ENCODE measurements at places on chromosomes 13 and 19.

DNA sequence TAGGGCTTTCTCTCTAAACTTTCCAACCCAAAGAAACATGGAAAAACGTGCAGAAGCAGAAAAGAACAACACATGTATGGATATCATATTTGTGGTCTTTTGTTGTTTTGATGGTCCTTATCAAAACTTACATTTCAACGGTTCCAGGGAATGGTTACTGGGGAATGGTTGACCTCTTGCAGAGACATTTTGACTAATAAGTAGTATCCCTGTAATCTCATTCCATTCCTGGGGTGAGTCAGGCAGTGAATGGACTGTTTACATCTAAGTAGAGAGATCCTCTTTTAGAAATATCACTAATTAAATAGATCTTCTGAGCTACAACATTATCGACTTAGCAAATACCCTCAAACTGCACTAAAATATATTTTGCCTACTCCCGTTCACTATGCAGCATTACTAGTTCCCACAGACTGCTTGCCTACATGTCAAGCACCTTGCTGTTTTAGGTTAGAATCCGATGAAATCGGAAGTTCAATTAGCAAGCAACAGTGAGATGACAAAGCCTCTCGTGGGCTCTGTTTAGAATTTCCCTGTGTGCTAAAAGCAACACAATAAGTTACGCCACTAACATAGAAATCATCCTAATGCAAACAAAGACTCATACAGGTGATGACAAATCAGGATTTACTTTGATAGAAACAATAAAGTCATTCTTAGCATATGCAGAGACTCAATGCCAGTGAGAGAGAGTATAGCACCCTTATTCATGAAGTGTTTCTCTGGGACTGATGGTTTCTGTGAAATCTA, 797.7 kb upstream of the ARGLU1 start:
- DNase-seq, result no peak

DNA sequence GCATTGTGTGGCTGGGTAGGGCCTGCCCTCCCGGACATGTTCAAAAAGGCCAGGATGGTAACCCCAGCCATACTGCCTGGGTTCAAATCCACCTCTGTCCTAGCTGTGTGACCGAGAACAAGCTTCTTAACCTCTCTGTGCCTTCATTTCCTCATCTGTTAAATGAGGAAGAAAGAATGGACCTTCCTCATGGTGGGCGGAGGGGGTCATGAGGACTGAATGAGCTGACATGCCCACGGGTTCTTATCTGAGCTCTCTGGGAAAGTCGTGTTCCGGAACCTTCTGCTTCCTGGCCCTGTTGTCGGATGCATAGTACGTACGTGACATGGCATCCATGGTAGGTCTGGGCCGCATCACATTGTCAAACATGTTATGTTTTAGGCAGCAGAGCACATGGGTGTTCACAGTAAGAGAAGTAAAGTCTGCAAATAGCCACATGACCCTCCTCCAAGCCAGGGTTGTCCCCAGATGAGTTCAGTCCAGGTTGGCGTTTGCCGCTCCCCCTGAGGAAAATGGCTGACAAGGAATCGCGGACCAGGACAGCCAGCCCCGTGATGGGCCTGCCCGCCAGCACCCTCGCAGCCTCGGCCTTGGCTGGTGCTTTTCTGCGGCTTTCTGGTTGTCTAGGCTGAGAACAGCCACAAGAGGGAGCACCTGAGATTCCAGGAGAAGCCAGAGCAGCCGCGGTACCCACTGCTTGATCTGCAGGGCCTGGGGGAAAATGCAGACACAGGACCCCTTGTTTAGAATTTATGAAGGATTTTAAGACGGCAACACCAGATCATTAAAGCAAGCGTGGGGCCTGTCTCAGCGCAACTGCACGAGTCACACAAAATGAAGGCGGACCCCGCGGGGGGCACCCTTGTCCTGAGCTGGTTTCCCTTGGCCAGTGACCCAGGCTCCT, 2.4 kb upstream of the NTN5 start:
- peak; percentile 53 for DNase-seq

- no peak for DNase-seq
Observed at GRCh38 chr13:87302931-87303330, 368.2 kb upstream of the SLITRK5 start.

DNA sequence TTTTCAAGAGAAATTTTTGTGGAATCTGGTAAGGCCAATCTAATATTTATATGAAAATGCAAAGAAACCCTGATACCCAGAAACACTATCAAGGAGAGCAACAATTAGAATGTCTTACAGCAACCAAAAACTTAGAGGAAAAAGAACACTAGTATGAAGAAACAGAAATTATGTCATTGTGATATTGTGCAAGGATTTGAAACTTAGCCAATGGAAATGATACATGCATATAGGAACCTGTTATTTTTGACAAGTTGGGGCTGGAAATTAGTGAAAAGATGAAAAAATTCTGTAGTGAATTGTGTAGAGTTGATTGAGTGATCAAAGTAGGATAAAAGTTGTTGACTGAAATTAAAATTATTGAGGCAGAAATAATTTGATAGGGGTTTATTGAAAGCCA, 792.6 kb upstream of the SLITRK6 start:
- no peak for DNase-seq

- no peak for DNase-seq
Observed at GRCh38 chr13:39282400-39282972, 244.2 kb downstream of the NHLRC3 start.

All from C1 segment of cervical spinal cord (tissue), 14 donors.